ENCODE measurements at places on chromosomes 11 and 22. TPM values are rescaled to one million over a fixed set of nuclear protein-coding genes. Genes with fewer than 3 reads are reported as not detected.
A peak's percentile ranks its signal among the peaks of the same experiment; 100 is the strongest.

DNA sequence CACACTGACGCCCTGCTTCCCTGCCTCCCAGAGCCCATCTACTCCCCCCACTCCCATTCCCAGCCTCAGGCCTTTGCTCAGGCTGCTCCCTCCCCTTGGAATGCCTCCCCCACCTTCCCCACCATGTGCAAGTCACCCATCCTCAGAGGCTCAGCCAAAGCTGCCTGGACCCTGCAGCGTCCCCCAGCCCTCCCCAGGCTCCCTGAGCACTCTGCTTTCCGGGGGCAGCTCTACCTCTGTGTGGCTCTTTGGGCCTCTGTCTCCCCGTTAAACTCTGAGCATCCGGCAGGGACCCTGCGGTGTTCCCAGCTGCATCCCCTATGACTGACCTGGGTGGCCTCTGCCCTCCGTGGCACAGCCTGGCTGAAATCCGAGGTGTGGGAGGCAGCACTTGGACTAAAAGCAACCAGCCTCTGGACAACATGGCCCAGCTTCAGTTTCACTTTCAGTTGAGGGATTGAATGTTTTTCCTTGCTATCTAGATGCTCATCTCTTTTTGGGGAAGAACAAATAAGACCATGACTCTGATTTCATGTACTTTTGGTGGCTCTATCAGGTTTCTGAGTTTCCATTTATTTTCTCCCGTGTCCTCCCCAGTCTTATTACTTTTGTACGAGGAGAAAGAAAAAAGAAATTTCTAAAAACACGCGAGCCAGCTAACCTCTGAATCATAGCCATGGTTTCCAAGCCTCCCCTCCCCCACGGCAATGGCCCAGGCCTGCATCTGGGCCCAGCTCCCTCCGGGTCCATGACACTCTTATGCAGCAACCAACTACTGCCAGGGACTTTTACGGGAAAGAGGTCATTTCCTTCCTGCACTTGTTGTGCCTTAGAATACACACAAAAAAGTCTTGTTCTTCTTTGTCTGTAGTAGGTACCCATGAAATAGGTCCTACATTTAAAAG lies 3.8 kb downstream of the APOL3 start:
- H3K4me1 ChIP-seq: peaks cover 71% of the 10 kb centered on the region
- no peaks in the 10 kb centered on the region for H3K27me3 ChIP-seq
- DNase-seq: peak; percentile 59
- peak overlapping the region; percentile 98 for H3K27ac ChIP-seq
- H3K4me3 ChIP-seq: peak overlapping the region; percentile 96
- H3K36me3 ChIP-seq: peaks cover 16% of the 10 kb centered on the region

The MRGPRX4 gene
- not detected for polyA plus RNA-seq

DNA sequence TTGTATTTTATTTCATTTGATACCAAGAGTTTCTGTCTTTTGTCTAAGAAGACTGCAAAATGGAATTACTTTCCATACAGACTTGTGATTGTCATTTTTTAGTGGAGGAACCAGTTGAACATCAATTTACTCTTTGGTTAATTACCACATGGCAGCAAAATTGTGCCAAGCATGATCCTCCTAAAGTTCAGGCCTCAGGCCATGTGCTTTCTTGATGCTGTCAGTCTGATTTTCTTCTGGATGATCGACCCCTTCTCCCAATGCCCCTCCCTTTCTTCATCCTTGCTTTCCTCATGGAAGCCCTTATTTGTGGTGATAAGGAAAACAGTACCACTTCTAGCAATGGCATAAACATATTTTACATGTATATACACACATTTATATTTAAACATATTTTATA lies 76.2 kb downstream of the SVIP start:
- no peaks in the 10 kb centered on the region for H3K27me3 ChIP-seq
- no peak overlapping the region for H3K4me3 ChIP-seq
- no peak overlapping the region for H3K27ac ChIP-seq

DNA sequence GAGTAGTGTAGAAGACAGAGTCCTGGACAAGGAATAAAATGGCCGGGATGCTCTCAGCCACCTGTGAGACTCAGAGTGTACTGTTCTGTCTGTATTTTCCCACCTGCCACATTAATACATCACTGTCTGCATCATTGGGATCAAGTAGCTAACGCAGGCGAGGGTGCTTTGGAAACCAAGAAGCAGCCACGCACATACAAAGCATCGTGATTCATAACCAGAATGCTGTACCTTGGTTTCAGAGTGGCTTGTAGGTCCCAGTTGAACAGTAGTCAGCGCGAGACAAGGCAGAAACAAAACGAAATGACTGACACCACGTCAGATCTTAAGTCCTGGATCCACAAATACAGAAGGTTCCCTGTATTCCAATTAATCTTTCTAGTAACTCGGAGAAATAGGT lies 198.3 kb downstream of the GRIK4 start:
- no peaks in the 10 kb centered on the region for H3K36me3 ChIP-seq
- peaks cover 2% of the 10 kb centered on the region for H3K4me1 ChIP-seq
- no peak for DNase-seq
- peaks cover 11% of the 10 kb centered on the region for H3K27me3 ChIP-seq
- no peak overlapping the region for H3K4me3 ChIP-seq

The CBLIF gene
- not detected for polyA plus RNA-seq

DNA sequence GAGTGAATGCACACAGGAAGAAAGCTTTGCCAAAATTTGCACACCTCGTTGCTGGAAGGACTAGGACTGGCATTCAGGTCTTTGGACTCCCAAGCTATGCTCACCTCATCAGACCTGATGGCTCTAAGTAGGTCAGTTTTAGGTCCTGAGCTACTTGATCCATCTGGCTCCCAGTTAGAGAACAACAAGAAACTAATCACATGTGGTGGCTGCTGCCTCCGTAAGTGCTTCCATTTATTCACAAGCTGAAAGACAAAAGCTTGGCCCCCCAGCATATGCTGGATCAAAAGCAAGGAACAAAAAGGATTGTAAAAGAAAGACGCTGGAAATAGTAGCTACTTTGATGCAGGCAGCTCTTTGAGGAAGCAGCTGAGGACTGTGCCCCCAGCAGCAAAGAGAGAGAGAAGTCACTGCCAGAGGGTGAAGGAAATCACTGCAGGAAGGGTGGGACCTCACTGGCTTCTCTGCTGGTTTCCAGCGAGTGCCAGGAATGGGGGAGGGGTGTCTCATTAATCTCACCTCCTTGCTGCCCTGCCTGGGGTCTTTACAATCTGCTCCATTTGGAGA lies 268.9 kb downstream of the KIRREL3 start:
- H3K4me1 ChIP-seq: no peaks in the 10 kb centered on the region
- no peaks in the 10 kb centered on the region for H3K36me3 ChIP-seq
- peaks cover 9% of the 10 kb centered on the region for H3K27me3 ChIP-seq
- no peak for DNase-seq

The SCARF2 gene
- not detected for polyA plus RNA-seq

- no peaks in the 10 kb centered on the region for H3K36me3 ChIP-seq
- no peak overlapping the region for H3K27ac ChIP-seq
- no peaks in the 10 kb centered on the region for H3K4me1 ChIP-seq
- no peak for DNase-seq
- H3K27me3 ChIP-seq: peaks cover 11% of the 10 kb centered on the region
- no peak overlapping the region for H3K4me3 ChIP-seq
Measured at GRCh38 chr11:117420143-117420485, 92.5 kb downstream of the CEP164 start.

The ANO9 gene
- polyA plus RNA-seq: 4.5 TPM

The OR51B4 gene
- not detected for polyA plus RNA-seq

DNA sequence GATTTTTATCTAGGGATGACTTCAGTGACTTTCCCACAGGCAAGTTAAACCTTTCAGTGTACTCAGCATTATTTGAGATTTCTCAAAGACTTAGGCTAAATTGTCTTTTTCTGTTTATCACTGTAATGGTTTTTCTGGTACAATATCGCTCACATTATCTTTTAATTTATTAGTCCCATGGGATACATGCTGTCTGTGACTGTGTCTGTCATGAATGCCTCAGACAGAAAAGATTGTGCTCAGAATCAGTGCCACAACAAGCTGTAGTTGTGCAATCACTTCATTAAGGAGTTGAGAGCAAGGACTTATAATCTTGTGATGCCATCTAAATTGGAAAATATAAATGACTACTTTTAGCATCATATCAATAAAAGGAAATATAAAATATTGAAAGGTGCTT lies 2374.2 kb upstream of the RAG2 start:
- H3K4me1 ChIP-seq: no peaks in the 10 kb centered on the region
- H3K27ac ChIP-seq: no peak overlapping the region
- no peaks in the 10 kb centered on the region for H3K27me3 ChIP-seq
- no peaks in the 10 kb centered on the region for H3K36me3 ChIP-seq
- H3K4me3 ChIP-seq: no peak overlapping the region

DNA sequence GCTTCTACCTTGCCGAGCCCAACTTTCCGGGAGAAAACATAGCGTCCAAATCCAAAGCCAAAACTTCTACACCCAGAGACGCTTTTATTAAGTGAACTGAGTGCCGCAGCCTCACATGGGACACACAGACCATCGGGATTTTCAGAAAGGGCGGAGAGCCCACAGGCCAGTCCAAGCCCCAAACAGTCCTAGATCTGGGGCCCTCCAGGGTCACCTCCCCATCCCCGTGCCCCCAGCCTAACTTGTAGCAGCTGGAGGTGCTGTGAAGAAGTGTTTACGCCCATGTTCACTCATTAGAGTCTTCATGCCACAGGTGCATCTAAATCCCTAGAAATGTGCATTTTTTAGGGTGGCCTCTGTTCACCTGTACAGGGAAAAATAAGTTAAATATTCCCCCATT lies 14.1 kb upstream of the ADORA2A start:
- DNase-seq: no peak
- no peaks in the 10 kb centered on the region for H3K36me3 ChIP-seq
- H3K27me3 ChIP-seq: no peaks in the 10 kb centered on the region

DNA sequence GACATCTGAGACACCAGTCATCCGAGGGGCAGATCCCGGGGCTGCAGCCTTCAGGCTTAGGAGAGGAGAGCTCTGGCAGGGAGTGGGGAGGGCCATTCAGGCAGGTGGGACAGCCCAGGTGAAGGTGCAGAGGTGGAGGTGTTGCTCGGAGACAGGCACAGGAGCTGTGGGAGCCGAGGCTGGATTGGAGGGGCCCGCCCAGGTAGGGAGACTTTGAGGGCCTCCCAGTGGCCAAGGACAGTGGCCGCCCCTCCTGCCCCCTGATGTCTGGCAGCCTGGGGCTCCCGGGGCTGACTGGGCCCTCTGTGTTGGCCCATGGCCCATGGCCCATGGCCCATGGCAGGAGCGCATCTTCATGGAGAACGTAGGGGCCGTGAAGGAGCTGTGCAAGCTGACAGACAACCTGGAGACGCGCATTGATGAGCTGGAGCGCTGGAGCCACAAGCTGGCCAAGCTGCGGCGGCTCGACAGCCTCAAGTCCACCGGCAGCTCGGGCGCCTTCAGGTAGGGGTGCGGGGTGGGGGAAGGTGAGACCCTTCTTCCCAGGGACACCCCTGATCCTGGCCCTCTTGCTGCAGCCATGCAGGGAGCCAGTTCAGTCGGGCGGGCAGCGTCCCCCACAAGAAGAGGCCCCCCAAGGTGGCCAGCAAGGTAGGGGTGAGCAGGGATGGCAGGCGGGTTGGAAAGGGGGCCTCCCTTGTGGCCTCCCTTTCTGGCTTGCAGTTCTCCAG lies 13.3 kb downstream of the TMEM258 start:
- no peak overlapping the region for H3K4me3 ChIP-seq
- peaks cover 17% of the 10 kb centered on the region for H3K4me1 ChIP-seq
- no peaks in the 10 kb centered on the region for H3K36me3 ChIP-seq
- H3K27ac ChIP-seq: no peak overlapping the region
- peaks cover 14% of the 10 kb centered on the region for H3K27me3 ChIP-seq

GRCh38 chr11:86422371-86422770 lies 47.7 kb downstream of the CCDC81 start:
- no peaks in the 10 kb centered on the region for H3K4me1 ChIP-seq
- no peaks in the 10 kb centered on the region for H3K36me3 ChIP-seq
- no peaks in the 10 kb centered on the region for H3K27me3 ChIP-seq
- no peak for DNase-seq
- H3K27ac ChIP-seq: no peak overlapping the region
- H3K4me3 ChIP-seq: no peak overlapping the region

DNA sequence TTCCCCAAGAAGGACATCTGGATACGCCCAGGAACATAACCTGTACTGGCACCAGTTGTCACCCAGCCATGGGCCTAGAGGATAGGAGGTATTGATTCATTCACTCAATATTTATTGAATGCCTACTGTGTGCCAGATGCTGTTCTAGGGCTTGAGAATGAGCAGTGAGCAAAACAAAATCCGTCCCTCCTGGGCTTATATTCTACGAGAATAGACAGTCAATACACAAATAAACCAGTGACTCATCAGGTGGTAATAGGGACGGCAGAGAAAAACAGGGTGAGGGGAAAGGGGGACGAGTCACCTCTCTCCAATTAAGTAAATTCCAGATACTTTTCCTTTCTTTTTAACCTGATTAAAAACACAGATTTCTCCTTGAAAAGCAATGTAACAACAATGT lies 103.5 kb downstream of the MICAL2 start:
- no peak overlapping the region for H3K4me3 ChIP-seq
- no peaks in the 10 kb centered on the region for H3K36me3 ChIP-seq
- H3K27ac ChIP-seq: no peak overlapping the region
- peaks cover 7% of the 10 kb centered on the region for H3K4me1 ChIP-seq
- H3K27me3 ChIP-seq: peaks cover 35% of the 10 kb centered on the region

- peaks cover 57% of the 10 kb centered on the region for H3K4me1 ChIP-seq
- no peak for DNase-seq
- H3K4me3 ChIP-seq: no peak overlapping the region
- no peak overlapping the region for H3K27ac ChIP-seq
- H3K27me3 ChIP-seq: no peaks in the 10 kb centered on the region
Measured at GRCh38 chr11:45168366-45169130, 22.1 kb downstream of the PRDM11 start.

DNA sequence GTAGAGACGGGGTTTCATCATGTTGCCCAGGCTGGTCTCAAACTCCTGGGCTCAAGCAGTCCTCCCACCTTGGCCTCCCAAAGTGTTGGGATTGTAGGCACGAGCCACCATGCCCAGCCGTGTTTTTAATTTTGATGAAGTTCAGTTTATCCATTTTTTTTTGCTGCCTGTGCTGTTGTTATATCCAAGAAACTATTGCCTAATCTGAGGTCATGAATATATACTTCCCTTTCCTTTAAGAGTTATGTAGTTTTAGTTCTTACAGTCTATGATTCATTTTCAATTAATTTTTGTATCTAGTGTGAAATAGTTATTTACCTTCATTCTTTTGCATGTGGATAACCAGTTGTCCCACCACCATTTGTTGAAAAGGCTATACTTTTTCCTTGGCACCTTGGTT lies 50.3 kb upstream of the SORL1-AS1 start:
- peaks cover 49% of the 10 kb centered on the region for H3K36me3 ChIP-seq
- DNase-seq: no peak
- peaks cover 19% of the 10 kb centered on the region for H3K4me1 ChIP-seq
- no peaks in the 10 kb centered on the region for H3K27me3 ChIP-seq
